ENCODE measurements at places on chromosomes 11 and 22.

- no peak for DNase-seq
Observed at GRCh38 chr11:117816151-117816741, 8.3 kb downstream of the FXYD2 start.

DNA sequence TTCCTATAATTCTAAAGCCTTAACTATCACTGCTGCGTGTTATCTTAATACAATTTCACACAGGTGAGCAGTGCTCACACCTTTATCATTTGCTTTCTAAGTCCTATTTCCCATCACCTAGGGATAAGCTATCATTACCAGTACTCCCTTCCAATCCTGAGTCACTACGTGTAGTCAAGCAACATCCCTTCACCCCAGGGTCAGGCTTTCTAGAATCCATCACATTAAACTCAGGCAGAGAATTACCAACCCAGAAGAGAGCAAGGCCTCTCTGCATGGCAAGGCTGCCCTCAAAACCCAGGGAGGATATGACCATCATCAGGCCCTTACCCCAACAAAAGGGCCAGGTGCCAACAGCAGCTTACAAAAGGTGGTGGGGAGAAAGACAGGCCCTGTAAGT lies 9.8 kb downstream of the PACSIN2 start:
- DNase-seq, result no peak

GRCh38 chr11:132035766-132036165 lies 665.4 kb downstream of the NTM start:
- no peak for DNase-seq

GRCh38 chr11:119873761-119874421 lies 144.9 kb upstream of the NECTIN1 start:
- no peak for DNase-seq

DNA sequence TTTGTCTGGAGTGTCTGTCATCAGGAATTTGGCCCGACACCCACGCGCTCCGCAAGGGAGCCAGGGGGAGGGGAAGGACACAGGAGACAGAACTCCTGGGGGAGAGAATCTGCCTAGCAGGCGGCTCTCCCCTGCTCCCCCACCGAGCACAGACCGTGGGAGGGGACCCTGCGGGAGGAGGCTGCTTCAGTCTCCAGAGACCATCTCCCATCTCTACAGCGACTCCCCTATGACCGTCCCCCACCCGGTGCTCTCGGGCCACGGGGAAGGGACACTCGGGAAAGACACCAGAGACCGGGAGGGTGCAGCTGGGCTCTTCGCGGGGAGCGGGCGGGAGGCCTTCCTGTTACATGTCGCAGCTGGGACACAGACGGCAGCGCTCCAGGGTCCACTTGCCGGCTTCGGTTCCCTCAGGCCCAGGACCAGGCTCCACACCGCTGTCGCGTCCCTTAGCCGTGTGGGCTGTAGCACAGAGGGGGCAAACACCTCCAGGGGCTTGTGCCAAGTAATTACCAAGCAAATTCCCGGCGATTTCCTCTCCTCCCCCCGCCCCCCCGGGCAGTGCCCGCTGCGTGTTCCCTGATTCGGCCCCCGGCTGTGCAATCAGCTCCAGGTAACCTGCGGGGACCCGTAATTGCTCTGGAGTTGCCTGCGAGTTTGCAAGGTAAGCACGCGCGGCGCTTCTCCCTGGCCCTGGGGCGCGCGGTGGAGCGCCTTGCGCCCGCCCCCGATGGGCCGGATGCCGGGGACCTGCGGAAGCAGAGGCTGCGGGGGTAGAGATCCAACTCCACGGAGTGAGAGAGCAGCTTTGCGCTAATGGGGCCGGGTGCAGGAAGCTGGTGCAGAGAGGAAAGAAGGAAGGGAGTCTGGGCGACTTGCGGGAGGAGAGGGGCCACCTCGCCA lies 155.1 kb upstream of the CADM1 start:
- no peak for DNase-seq

Data from skeletal muscle cell (primary cell).